Breast epithelium (tissue), 4 donors: ENCODE measurements at places on chromosomes 13 and 19.

DNA sequence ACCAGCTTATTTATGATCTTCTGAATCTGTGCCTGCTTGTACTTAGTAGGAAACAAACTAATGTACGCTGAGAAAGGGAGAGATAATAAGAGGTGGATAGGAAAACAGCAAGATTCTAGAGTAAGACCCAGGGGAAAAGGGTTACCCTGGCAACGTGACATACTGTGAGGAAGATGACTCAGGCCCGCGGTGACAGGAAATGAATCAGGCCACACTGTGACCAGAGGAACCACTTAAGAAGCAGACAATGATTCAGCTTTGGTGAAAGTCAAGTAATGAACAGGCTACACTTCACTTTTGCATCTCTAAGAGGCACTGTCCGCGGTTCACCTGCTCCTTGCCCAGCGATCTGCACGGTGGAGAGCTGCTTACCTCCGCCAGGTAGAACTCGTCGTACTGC, 158.2 kb downstream of the NALCN start:
- no peak for DNase-seq

DNA sequence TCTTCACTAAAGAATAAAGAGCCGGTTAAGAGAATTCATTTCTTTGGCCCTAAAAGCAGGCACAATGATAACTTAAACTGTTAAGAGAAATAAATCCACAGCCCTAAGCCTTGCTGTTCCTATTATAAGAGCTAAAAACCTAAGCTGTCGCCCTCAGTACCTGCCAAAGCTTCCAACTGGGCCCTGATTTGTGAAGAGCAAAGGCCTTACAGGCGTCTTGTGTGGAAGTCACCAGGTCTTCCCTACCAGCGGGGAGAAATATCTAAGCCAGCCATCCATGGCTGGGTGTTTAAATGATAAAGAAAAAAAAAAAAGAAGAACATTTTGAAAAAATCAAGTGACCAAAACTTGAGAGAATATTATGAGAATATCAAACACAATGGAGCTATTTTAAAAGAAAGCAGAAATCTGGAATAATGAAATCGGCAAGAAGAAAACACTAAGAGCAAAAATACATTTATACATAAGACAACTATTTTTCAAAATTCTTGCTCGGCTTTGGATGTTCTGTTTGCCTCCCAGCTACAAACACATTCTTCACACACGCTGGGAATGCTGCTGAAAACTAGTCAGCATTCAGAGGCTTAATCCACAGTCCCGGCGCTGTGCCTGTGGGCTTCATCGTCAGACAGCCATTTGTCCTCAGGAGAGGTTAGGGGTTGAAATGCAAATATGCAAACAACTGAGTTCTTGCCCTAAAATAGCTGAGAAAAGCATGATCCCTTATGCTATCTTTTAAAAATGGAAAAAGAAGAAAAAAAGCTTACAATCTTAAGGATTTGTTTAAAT, 89.8 kb upstream of the LSM14A start:
- no peak for DNase-seq

DNA sequence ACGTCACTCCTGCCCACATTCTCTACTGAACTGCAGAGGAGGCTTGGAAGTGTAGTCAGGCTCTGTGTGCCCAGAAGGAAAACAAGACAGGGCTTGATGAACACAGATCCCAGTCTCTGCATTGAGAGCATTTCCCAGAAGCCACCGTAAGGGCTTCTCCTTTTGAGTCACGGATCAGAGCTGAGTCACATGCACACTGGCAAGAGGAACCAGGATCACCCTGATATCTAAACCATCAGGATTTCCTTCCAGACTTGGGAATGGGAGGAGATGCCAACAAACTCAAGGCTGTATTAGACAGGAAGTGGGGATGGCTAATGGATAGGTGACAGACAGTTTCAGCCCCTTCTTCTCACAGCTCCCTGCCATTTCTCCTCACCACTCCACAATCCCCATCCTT, 17.7 kb upstream of the FBXO17 start:
- no peak for DNase-seq

DNA sequence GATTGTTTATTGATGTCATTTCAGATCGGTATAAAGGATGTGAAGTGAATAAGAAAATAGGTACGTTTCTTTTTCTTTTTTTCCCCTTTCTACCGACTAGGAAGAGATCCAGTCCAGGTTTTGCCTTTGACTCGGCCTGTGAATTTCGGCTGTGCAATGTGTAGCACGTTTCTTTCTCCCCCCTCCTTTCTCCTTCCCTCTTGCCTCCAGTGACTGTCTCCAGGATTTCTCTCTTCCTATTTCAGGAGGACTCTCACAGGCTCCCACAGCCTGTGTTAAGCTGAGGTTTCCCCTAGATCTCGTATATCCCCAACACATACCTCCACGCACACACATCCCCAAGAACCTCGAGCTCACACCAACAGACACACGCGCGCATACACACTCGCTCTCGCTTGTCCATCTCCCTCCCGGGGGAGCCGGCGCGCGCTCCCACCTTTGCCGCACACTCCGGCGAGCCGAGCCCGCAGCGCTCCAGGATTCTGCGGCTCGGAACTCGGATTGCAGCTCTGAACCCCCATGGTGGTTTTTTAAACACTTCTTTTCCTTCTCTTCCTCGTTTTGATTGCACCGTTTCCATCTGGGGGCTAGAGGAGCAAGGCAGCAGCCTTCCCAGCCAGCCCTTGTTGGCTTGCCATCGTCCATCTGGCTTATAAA, at the start of gene GPC6:
Gene GPC6 (plus strand): TSS at position 185 of the 657 bp plus-strand sequence.
- DNase-seq = no peak

DNA sequence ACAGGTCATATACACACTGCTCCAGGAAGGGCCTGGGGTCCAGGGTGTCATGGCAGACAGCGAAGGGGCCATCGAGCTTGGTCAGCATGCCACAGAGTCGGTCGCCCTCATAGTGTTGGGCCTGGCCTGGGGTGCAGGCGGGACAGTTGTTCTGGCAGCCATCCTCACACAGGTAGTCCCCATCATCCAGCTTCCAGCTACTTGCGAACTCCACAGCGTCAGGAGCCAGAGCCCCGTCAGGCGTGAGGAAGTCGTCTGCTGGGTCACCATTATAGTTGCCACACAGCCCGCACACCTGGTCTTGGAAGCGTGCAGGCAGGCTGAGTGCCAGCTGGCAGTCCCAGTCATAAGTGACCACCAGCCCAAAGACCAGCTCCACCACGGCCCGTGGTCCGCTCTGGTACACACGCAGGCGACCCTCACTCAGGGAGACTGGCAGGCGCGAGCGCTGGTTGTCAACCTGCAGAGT, 16.2 kb downstream of the FCGBP start:
- no peak for DNase-seq

- no peak for DNase-seq
Observed at GRCh38 chr19:51552996-51553725, 17.9 kb upstream of the ZNF175 start.

DNA sequence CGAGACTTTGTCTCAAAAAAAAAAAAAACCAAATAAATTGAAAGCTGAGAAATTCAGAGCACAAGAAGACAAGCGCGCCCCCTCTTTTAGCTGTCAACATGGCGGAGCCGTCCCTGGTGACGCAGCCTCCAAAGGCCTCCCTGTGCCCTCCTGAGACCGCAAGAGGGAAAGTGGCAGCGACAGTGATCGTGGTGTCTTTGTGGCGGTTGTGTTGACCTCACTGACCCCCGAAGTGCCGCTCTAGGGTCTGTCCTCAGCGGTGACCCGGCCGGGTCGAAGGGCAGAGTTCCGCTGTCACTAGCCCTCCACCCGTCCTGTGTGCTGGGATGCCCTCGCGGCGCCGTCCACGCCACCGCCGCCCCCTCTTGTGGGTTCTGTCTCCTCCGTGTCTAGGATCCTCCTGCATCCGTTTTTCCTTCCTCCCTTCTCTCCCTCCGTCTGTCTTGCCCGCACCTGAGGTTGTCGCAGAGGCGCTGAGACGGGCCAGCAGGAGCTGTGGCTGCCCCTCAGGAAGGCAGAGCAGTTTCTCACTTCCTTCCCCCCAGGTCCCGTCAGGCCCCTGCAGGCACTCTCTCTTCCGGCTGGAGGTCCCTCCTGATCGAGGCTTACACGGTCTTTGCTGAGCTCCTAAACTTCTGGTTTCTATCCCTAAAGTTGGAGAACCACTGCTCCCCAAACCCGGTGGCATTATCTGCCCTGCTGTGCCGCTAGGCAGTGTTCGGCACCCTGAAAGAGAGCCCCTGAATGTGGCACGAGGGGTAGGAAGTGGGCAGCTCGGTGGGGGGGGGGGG, 7.2 kb downstream of the UHRF1 start:
- no peak for DNase-seq

DNA sequence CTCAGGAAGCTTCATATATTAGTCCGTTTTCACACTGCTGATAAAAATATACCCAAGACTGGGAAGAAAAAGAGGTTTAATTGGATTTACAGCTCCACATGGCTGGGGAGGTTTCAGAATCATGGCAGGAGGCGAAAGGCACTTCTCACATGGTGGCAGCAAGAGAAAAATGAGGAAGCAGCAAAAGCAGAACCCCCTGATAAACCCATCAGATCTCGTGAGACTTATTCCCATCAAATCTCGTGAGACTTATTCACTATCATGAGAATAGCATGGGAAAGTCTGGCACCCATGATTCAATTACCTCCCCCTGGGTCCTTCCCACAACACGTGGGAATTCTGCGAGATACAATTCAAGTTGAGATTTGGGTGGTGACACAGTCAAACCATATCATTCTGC, 23.1 kb downstream of the FLT3 start:
- DNase-seq = no peak

GRCh38 chr19:51082611-51083010, at the start of gene KLK14:
Gene KLK14, minus strand, starts transcription at chr19:51082887. Its CDS starts 273 bp downstream, at chr19:51082614.
- no peak for DNase-seq

DNA sequence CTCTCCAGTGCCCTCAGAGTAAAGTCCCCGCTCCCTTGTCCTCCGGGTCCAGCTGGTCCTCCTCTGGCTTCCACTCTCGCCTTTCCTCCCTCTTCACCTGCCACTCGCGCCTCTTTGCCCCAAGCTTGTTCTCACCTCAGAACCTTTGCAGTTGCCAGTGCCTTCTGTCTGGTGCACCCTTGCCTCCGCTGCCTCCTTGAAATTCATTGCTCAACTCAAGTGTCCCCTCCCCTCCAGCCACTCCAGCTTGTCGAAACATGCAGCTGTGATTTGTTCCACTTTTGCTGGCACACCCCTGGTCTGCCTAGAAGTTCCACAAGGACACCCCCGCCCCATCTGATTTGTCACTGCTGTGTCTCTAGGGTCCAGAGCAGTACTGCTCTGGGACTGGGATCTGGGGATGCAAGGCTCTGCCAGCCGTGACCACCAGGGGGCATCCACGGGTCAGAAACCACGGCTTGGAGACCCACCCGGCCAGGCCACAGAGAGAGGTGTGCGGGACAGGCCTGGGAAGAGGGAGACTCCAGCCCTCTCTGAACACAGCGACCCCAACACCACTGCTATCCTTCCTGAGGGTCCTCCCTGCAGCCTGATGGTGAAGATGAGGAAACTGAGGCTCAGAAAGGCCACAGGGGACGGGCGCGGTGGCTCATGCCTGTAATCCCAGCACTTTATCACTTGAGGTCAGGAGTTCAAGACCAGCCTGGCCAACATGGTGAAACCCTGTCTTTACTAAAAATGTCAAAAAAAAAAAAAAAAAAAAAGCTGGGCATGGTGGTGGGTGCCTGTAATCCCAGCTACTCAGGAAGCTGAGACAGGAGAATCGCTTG, 49.9 kb downstream of the AP1M1 start:
- DNase-seq = peak; percentile 85

DNA sequence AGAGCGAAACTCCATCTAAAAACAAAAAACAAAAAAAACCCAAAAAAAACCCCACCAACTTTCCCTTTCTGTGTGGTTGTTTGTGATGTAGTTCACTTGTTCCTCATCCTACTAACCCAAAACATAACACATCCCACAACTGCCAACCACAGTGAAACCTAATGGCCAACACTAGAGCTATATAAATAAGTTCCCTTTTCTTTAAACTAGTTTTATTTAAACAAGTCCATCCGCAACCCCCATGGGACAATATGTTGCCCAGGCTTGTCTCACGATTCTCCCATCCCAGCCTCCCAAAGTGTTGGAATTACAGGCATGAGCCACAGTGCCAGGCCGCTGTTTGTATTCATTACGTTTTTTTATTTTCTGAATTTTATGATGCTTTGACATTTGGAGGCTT, 71.2 kb upstream of the ADGRE5 start:
- no peak for DNase-seq

DNA sequence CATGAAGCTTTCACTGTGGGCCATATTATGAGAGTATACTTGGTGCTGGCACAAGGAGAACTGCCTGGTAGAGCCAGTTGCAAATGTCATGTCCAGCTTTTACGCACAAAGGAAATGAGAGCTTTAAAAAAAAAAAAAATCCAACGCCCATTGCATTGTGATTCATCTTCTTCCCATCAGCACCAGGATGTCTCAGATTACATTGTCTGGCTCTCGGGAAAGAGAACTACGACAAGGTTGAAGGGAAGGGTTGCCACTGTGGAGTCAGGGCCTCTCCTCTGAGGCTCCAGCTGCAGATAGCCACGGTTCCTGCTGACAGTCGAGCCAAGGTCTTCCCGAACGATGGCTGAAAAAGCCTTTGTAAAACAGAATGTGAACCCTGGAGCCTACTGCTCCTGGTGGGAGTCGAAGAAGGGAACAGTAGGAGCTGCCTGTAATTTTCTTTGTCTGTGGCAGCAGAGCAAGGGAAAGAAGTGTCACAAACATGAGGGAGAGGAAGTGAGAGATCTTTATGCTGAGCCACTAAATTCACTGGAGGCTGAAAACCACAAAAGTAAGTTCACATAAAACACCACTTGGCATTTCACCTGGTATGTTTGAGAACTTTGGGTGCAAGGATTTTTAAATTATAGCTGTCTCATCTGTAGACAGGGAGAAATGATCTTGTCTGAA, 704.7 kb downstream of the DIAPH3 start:
- no peak for DNase-seq

DNA sequence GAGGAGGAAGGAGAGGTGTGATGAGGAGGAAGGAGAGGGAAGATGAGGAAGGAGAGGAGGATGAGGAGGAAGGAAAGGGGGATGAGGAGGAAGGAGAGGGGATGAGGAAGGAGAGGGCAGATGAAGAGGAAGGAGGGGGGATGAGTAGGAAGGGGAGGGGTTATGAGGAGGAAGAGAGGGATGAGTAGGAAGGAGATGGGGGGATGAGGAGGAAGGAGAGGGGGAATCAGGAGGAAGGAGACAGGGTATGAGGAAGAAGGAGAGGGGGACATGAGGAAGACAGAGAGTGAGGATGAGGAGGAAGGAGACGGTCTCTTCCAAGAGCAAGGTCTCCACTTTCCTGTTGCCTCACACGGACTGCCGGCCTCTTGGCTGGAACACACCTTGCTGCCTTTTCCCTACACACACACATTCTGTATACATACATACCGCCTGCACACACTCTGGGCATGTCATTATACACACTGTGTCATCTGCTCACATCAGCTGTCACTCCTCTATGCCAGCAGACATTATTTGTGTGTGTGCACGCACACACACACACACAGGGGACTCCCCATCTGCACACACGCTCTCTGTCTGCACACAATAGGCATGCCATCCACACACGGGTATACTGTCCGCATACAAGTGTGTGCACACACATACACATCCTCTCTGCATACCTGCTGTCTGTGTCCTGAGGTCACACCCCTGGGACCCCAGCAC, 11.1 kb upstream of the VSTM2B start:
- no peak for DNase-seq
